Activated T-cell treated with anti-CD3 and anti-CD28 coated beads for 4 hours (primary cell): ENCODE measurements at places on chromosomes 3 and 15.

DNA sequence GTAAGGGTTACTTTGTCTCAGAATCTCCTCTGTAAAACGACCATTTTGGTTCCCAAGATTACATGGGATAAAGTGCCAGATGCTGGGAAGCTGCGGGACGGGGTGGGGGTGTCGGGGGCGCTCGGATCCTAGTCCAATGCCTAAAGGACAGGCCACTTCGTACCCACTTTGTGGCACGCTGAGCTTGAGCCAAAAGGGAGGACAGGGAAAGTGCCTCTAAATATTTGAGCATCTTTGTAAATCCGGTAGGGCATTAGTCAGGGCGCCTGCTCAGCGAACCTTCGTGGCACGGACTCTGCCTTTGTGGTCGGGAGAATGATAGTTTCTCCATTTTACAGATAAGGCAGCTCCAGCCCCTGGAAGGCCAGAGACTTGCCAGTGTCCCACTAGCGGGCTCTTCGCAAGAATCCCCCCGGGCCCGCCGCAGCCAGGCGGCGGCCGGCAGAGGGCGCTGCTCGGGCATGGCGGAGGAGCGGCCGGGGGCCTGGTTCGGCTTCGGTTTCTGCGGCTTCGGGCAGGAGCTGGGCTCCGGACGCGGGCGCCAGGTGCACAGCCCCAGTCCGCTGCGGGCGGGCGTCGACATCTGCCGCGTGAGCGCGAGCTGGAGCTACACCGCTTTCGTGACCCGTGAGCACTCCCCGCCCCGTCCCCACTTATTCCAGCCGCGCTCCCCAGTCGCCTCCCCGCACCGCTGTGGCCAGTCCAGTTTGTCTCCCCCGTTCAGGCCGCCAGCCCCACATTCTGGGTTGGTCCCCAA lies 1.8 kb downstream of the RCCD1 start:
- DNase-seq, result peak; percentile 37

DNA sequence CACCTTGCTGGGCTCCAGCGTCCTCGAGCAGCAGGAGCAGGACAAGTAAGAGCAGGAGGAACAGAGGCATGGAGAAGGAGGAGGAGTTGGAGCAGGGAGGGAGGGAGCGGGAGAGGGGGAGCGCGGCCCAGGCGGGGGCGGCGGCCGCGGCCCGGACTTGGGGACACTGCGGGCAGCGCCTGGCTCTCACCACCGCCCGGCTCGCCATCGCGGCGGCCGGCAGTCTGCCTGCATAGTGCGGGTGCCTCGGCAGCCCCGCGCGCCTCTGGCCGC lies 440 bp downstream of the DCBLD2 start:
- peak; percentile 3 for DNase-seq

DNA sequence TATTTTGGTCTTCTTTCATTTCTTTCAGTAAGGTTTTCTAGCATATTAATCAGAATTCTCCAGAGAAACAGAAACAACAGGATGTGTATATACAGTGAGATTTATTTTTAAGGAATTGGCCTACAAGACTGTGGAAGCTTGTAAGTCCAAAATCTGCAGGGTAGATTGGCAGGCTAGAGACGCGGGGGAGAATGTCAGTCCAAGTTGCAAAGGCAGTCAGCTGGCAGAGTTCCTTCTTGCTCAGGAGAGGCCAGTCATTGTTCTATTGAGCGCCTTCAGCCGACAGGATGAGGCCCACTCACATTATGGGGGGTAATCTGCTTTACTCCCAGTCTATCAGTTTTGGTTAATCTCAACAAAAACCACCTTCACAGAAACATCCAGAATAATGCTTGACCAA lies 133.4 kb upstream of the UBE3A start:
- no peak for DNase-seq

- DNase-seq, result no peak
These were observed 626.8 kb downstream of the GRM7 start for GRCh38 chr3:7487763-7488162.

DNA sequence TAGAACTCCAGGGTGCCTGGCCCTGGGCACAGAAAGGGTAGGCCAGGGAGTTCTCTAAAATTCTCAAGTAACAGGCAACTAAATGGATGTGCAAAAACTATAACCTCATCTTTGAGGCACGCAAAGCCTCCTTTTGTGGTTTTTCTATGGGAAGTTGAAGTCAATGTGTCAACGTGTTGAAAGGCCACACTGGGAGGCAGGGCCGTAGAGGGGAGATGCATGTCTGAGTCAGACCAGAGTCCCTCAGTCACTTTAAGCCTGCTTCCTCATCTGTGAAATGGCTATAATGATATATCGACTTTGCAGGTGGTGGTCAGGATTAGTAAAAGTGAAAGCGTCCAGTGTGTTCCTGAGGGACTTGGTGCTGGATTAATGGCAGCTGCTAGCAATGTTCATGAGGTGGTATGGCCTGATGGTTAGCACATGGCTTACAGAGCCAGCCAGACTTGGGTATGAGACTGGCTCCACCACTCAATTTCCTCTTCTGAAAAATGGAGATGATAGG lies 17.0 kb downstream of the TGM5 start:
- DNase-seq, result no peak

DNA sequence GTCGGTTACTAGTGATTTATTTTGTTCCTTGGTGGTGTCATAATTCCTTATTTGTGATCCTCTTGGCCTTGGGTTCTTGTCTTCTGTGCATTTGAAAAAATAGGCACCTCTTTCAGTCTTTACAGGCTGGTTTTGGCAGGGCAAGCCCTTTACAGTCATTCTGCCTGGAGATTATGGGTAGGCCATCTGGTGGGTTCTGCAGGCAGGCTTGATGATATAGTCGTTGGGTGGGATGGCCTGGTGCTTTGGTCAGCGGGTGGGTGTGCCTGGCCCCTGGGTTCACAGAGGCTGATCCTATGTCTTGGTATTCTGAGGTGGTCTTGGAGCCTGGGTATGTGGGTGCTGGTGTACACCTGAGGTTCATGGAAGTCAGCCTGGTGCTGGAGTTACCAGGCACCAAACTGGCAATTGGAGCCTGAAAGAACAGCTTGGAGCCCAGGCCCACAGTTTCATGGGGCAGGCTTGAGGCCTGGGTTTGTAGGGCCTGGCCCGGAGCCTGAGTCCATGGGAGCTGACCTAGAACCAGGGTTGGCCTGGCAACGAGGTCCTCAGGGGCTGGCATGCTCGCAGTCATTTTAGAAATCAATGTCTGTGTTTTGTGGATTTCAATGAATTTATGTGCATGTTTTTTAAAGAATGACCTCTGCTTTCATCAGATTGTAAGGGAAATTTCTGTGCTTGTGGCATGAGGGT lies 63.3 kb downstream of the DOCK3 start:
- DNase-seq, result no peak

GRCh38 chr3:52090933-52091468 lies 34.6 kb upstream of the DUSP7 start:
- no peak for DNase-seq

GRCh38 chr3:152910211-152910610 lies 75.3 kb downstream of the P2RY1 start:
- DNase-seq, result no peak

DNA sequence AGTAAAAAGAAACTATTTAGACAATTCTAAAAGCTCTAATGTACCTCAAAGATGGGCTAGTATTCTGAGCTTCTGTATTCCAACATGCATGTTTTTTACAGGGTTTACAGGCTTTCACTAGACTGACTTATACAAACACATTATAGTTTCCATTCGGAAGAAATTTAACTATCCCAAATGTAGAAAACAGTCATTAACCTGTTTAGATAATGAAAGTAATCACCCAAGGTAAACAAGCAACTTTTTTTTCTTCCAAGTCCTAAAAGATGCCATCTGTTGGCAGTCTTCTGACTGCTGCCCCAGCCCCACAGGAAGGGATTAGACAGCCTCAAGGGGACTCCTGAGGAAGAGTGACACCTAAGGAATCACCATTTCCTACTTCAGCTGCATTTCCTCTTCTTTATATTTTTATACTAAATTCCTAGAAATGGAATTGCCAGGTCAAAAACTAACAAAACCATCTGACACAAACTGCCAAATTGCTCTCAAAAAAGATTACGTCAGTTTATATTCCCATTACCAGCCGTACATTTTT lies 25.5 kb downstream of the SIN3A start:
- DNase-seq, result no peak

GRCh38 chr15:62444104-62445022 lies 279.3 kb upstream of the C2CD4B start:
- DNase-seq, result no peak

DNA sequence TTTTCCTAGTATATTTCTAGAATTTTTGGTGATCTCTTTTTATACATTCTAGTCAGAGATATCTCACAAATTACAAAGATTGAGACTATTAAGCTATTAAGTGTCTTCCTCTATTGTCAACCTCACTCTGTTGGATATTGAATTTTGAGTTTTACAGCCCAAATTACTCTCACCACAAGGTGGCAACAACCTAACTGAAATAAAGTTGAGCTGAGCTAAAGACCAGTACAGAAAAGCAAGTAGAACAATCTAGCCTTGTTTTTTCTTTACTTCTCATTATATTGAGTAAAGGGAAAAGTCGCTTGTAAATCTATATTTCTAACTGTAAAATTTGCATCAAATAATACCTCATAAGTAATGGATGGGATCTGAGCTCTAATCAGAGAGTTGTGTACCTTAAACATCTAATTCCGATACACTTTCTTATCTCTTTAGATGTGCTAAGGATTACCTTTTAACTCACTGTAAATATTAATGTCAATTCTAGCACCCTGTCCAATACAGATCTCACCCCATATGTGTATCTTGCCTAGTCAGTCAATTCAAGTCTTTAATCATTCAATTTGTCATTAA lies 13.6 kb upstream of the COMMD2 start:
- DNase-seq, result no peak

DNA sequence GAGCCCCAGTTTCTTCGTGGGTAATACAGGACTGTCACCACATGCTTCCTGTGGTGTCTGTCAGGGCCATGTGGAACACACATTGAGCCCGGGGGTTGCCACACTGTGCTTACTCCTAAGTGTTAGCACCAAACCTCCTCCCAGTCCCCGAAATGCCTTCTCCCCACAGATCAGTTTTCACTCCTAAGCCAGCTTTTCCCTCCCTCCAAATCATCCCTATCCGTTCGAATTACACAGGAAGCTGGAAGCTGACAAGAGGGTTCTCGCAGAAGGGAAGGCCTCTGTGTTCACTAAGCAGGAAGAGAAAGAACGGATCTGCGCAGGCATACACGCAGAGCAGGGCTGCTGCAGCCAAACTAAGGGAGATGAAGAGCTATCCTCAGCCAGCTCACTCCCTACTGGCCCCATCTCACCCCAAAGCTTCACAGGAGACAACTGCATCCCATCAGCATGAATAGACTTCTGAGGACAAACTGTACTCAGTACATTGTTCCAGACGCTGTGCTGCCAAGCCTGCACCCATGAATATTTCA lies 32.3 kb downstream of the XXYLT1 start:
- no peak for DNase-seq

GRCh38 chr3:161042023-161042501 lies 63.1 kb downstream of the B3GALNT1 start:
- no peak for DNase-seq

DNA sequence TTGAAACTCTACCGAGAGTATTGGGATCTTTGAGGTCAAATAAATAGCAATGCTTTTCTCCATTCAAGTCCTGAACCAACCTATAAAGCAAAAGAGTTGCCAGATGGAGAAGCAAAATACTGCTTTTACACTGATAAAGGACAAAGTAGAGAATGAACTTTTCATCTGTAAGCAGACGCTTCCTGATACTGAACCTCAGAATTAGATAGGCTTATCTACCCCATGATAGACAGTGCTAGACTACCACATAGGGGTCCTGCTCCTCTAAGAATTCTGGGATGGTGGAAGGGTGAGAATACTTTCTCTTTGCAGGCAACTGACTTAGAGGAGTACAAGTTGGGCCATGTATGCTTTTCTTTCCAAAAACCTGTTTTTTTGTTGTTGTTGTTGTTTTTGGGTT lies 9.5 kb downstream of the SAXO2 start:
- DNase-seq, result no peak

DNA sequence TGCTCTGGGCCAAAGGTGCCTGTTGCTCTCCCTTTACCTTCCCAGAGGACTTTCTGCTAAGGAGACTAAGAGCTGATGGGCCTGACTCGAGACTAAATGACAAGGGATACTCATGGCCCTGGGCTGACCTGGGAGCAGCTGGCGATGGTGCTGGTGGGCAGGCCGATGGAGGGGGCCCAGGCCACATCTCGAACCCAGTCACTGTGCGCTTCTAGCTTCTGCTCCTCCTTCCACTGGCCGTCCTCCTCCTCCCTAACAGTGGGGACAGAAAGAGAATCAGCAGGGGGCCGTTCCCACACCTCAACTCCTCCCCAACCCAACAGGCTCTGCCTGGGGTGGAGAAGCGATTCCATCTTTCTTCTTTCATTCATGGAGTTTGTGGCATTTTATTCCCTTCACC lies 12.2 kb upstream of the GHRL start:
- DNase-seq, result no peak

GRCh38 chr3:47950453-47951169 lies 65.6 kb downstream of the MAP4 start:
- no peak for DNase-seq

DNA sequence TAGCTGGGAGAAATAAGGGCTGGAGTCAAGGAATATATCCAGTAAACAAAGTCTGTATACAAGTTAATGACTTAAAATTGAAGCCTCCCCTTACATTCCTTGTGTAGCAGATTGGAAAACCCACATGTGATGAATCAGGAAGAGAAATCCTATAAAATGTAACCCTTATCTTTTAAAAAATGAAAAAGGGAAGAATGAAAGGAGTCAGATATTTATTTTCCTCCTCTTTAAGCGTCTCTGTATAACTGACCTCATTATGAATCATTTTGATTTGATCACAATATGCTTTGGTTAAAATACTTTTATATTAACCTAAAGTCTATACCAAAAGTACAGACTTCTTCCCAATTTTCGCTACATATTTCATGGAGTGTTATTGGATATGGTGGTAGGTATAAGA lies 316.3 kb upstream of the STAC start:
- DNase-seq, result no peak

DNA sequence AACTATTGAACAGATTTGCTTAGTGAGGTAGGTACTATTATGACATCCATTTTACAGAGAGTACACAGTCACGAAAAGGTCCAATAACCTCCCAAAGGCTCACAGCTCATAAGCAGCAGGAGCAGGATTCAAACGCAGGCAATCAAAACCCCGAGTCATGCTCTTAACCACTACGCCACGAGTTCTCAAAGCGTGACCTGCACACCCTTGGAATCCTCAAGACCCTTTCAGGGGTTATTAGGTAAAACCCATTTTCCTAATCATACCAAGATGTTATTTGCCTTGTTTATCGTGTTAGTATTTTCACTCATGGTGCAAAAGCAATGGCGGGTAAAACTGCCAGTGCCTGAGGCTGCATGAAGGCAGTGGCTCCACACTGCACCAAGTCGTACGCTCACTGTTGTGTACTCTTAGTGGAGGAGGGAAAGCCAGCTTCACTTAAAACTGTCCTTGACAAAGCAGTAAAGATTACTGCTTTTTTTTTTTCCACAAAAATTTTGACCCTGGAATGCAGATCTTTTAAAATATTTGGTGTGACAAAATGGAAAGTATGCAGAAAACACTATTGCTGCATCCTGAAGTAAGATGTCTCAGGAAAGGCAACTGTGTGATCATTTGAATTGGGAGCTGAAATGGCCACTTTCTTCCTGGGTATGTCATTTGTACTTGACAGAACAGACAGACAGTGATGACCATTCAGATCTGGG lies 96.1 kb downstream of the IGF2BP2 start:
- no peak for DNase-seq

GRCh38 chr3:170867143-170867937 lies 2.7 kb downstream of the RPL22L1 start:
- no peak for DNase-seq
